Brain (organoid and tissue), 16 donors: ENCODE measurements at places on chromosomes 12 and 14. TPM values are rescaled to one million over a fixed set of nuclear protein-coding genes. Genes with fewer than 3 reads are reported as not detected.

The CYP46A1 gene
- 31.8 TPM for polyA plus RNA-seq

The ZC3H10 gene
- polyA plus RNA-seq, result 4.0 TPM

The RAD9B gene
- polyA plus RNA-seq, result 0.24 TPM

The KLRG1 gene
- 4.1 TPM for polyA plus RNA-seq

The PTPRB gene
- polyA plus RNA-seq, result 4.6 TPM

The TDRD9 gene
- 0.61 TPM for polyA plus RNA-seq

The PGF gene
- 21.8 TPM for polyA plus RNA-seq

The ZNF891 gene
- 0.36 TPM for polyA plus RNA-seq

The KRT73 gene
- not detected for polyA plus RNA-seq

The RND1 gene
- polyA plus RNA-seq, result 11.6 TPM

The REC8 gene
- polyA plus RNA-seq, result 86.7 TPM

The TMEM30B gene
- polyA plus RNA-seq, result 7.1 TPM

The L2HGDH gene
- 5.8 TPM for polyA plus RNA-seq

The ACOT6 gene
- polyA plus RNA-seq, result not detected

The SLC10A1 gene
- not detected for polyA plus RNA-seq

The CCDC60 gene
- polyA plus RNA-seq, result not detected

The MTA1 gene
- polyA plus RNA-seq, result 96.6 TPM

The EID3 gene
- 2.2 TPM for polyA plus RNA-seq

The BCL7A gene
- 24.1 TPM for polyA plus RNA-seq

The ANKRD9 gene
- polyA plus RNA-seq, result 9.0 TPM

The HPD gene
- 0.31 TPM for polyA plus RNA-seq

The KIF26A gene
- 15.3 TPM for polyA plus RNA-seq

The DPY19L2 gene
- 3.7 TPM for polyA plus RNA-seq

The TPPP2 gene
- polyA plus RNA-seq, result not detected

The GPX2 gene
- 23.8 TPM for polyA plus RNA-seq

The DYRK4 gene
- 19.3 TPM for polyA plus RNA-seq

The PRH2 gene
- not detected for polyA plus RNA-seq

The RILPL1 gene
- polyA plus RNA-seq, result 18.2 TPM

The CCDC177 gene
- 1.5 TPM for polyA plus RNA-seq

The PRB2 gene
- polyA plus RNA-seq, result not detected

The CIDEB gene
- 26.2 TPM for polyA plus RNA-seq

The DCTN2 gene
- polyA plus RNA-seq, result 370 TPM

The GPR132 gene
- polyA plus RNA-seq, result 0.14 TPM

The FOXA1 gene
- 20.9 TPM for polyA plus RNA-seq

The GALNT4 gene
- polyA plus RNA-seq, result 0.34 TPM

The CPM gene
- polyA plus RNA-seq, result 8.4 TPM

The PPP4R4 gene
- polyA plus RNA-seq, result 1.2 TPM

The MAP1LC3B2 gene
- polyA plus RNA-seq, result 4.2 TPM

The IL31 gene
- polyA plus RNA-seq, result not detected

The ARHGAP5 gene
- 8.9 TPM for polyA plus RNA-seq

The TAS2R9 gene
- not detected for polyA plus RNA-seq

The RNF212B gene
- polyA plus RNA-seq, result not detected

The RASSF9 gene
- 0.10 TPM for polyA plus RNA-seq

The TAS2R19 gene
- polyA plus RNA-seq, result not detected

The GARIN6 gene
- polyA plus RNA-seq, result not detected

The KRT6B gene
- polyA plus RNA-seq, result not detected

The SRGAP1 gene
- polyA plus RNA-seq, result 13.4 TPM

The R3HDM2 gene
- 49.8 TPM for polyA plus RNA-seq

The DACT1 gene
- polyA plus RNA-seq, result 1.5 TPM

The CD27 gene
- polyA plus RNA-seq, result 0.34 TPM
